ENCODE measurements at places on chromosomes 1 and 21.
A peak's percentile ranks its signal among the peaks of the same experiment; 100 is the strongest.

DNA sequence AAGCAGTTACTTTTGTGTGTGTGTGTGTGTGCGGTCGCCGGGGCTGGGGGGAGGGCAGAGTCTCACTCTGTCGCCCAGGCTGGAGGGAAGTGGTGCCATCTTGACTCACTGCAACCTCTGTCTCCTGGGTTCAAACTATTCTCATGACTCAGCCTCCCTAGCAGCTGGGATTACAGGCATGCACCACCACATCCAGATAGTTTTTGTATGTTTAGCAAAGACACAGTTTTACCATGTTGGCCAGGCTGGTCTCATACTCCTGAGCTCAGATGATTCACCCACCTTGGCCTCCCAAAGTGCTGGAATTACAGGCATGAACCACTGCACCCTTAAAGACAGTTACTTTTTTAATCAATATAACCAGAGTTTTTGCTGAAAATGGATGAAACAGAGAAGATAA lies 207.0 kb downstream of the PTPRC start:
- DNase-seq = no peak

GRCh38 chr1:91784616-91785015 lies 101.3 kb downstream of the TGFBR3 start:
- no peak for DNase-seq

DNA sequence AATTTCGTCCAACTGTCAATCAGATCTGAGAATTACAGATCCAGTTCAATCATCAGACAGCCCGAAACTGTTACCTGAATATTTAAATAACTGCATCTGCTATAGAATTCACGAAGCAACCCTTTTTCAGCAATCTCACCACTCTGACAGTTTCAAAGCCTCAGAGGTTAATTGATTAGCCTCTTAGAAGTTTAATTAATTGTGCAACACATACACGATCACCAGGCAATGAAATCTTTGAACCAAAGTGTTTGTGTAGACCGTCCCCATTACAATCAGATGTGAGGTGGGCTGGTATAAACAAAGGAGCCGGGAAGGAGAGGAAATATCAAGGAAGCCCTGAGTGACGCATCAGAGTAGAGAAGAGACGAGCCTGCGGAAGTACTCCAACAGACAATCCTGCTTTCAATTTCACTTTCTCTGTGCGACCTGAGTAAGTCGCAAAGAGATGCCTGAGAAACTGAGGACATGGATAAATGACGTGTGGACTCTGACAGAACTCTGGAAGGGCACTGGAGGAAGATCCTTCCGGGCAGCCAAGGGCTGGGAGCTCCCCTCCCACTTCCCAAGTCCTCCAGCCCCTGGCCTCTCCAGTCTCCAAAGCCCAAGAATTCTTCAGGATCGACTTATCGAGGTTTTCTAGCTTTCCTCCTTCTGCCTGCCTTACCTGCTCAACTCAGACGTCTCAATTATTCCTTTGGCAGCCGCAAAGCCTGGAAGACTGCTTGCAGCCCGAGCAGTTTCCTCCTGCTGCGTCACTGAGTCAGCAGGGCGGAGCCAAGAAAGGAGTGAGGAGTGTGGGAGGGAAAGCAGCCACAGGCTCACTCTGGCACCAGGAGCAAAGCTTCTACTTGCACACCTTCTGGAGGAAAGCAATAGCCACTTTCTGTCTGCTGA lies at the start of gene RNASEL:
TSS of gene RNASEL (minus strand) at position 757 of the 897 bp plus-strand sequence. CDS start 2,450 bp downstream, outside the sequence.
- DNase-seq = peak; percentile 65

- DNase-seq = no peak
These were observed 82.3 kb downstream of the LTN1 start for GRCh38 chr21:28910280-28910887.

DNA sequence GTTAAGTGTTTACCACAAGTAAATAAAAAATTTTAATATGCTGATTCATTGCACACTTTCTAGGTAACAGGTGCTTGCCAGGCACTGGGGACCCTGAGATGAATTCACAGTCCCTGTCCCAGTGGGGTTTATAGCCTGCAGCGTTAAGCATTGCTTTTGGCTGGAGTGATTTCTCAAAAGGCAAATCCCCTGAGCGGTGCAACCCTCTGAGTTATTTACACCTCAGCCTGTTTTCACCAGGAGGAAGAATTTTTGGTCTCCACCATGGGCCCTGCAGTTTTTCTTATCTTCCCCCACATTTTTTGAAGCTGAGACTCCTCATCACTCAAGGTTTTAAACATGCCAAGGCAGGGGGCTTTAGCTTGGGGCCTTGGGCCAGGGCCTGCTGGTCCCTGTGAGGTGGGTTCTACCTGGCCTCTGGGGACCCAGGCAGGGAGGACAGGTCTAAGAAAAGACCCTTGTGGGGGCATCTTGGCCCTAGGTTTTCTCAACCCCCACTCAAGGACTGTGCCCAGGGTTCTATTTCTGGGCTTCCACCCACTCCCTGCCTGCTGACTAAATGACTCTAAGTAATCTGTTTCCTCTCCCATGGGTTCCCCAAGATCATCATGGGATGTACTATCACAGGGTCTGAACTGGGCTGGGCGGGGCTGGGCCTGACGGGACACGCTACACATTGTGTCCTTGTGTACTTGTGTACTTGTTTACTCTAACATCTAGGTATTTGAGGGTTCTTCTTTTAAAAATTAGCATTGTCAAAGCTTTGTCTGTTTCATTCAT lies 10.2 kb upstream of the CHIT1 start:
- DNase-seq = peak; percentile 43

GRCh38 chr1:4032571-4032970 lies 132.5 kb upstream of the C1orf174 start:
- no peak for DNase-seq

GRCh38 chr21:37484535-37485474 lies 118.2 kb downstream of the DYRK1A start:
- DNase-seq = no peak
